ENCODE measurements at places on chromosomes 7 and 10. TPM values are rescaled to one million over a fixed set of nuclear protein-coding genes. Genes with fewer than 3 reads are reported as not detected.

OR6V1 gene
- not detected for total RNA-seq

CYP2E1 gene
- total RNA-seq: 8.1 TPM

PSD gene
- 10.9 TPM for total RNA-seq

PNPLA8 gene
- total RNA-seq: 27.3 TPM

GRCh38 chr10:7302930-7303557, 107.8 kb downstream of the SFMBT2 start:
- H3K36me3 ChIP-seq: no peaks in the 10 kb centered on the region
- H3K4me1 ChIP-seq: no peaks in the 10 kb centered on the region
- no peaks in the 10 kb centered on the region for H3K27me3 ChIP-seq
- H3K27ac ChIP-seq: no peak overlapping the region
- no peak for DNase-seq
- H3K4me3 ChIP-seq: no peak overlapping the region

DNA sequence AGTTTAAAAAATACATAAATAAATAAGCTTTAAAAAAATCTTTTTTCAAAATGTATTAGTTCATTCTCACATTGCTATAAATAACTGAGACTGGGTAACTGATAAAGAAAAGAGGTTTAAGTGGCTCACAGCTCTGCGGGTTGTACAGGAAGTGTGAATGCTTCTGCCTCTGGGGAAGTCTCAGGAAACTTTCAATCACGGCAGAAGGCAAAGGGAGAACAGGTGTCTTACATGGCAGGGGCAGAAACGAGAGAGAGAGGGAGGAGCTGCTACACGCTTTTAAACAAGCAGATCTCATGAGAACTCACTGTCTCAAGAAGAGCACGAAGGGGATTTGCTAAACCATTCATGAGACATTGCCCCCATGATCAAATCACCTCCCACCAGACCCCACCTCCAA, 114.6 kb downstream of the DNAJC1 start:
- H3K36me3 ChIP-seq: no peaks in the 10 kb centered on the region
- H3K4me3 ChIP-seq: no peak overlapping the region
- H3K27me3 ChIP-seq: no peaks in the 10 kb centered on the region
- DNase-seq: no peak

GRCh38 chr7:135879233-135879632, 97.9 kb downstream of the MTPN start:
- DNase-seq: no peak
- no peak overlapping the region for H3K27ac ChIP-seq
- no peaks in the 10 kb centered on the region for H3K4me1 ChIP-seq
- no peaks in the 10 kb centered on the region for H3K27me3 ChIP-seq
- H3K36me3 ChIP-seq: no peaks in the 10 kb centered on the region

DNA sequence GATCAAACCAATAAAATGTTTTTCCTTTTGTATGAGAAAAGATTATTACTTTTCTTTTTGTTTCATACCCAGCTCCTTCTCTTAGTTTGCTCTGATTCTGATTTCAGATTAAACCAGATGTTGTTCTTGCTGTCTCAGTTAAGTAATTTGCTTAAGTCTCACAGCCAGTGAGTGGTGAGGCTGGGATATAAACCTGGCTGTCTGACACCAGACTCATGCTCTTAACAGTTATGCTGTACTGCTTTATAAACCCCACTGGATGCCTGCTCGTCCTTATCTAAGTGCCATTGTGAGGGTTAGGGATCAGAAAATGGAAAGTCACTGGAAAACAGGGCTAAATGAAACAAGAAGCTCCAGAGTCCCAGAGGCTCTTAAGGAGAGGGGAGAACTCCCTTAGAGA, 24.3 kb downstream of the GARS1 start:
- no peaks in the 10 kb centered on the region for H3K27me3 ChIP-seq
- H3K4me1 ChIP-seq: no peaks in the 10 kb centered on the region
- H3K27ac ChIP-seq: no peak overlapping the region
- no peaks in the 10 kb centered on the region for H3K36me3 ChIP-seq
- H3K4me3 ChIP-seq: no peak overlapping the region

DNA sequence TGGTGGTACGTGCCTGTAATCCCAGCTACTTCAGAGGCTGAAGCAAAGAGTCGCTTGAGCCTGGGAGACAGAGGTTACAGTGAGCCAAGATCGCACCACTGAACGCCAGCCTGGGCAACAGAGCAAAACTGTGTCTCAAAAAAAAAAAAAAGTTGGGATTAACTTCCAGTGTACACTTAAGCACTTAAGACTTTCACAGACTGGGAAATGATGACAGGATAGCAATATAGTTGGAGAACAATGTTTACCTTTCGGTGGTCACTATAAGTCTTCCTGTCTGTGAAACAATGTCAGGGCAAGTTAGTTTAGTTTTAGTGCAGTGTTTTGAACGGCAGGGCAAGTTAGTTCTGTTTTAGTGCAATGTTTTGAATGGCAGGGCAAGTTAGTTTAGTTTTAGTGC, 130.2 kb downstream of the TPST1 start:
- H3K27ac ChIP-seq: no peak overlapping the region
- no peak overlapping the region for H3K4me3 ChIP-seq
- H3K36me3 ChIP-seq: no peaks in the 10 kb centered on the region
- no peaks in the 10 kb centered on the region for H3K27me3 ChIP-seq
- H3K4me1 ChIP-seq: no peaks in the 10 kb centered on the region

GRCh38 chr10:63769367-63769766, 248.2 kb downstream of the REEP3 start:
- H3K27ac ChIP-seq: no peak overlapping the region
- H3K4me1 ChIP-seq: no peaks in the 10 kb centered on the region
- no peaks in the 10 kb centered on the region for H3K36me3 ChIP-seq

GRCh38 chr10:52818019-52818418, 45.4 kb upstream of the MBL2 start:
- no peak for DNase-seq
- no peak overlapping the region for H3K4me3 ChIP-seq
- H3K36me3 ChIP-seq: no peaks in the 10 kb centered on the region
- H3K4me1 ChIP-seq: no peaks in the 10 kb centered on the region

DNA sequence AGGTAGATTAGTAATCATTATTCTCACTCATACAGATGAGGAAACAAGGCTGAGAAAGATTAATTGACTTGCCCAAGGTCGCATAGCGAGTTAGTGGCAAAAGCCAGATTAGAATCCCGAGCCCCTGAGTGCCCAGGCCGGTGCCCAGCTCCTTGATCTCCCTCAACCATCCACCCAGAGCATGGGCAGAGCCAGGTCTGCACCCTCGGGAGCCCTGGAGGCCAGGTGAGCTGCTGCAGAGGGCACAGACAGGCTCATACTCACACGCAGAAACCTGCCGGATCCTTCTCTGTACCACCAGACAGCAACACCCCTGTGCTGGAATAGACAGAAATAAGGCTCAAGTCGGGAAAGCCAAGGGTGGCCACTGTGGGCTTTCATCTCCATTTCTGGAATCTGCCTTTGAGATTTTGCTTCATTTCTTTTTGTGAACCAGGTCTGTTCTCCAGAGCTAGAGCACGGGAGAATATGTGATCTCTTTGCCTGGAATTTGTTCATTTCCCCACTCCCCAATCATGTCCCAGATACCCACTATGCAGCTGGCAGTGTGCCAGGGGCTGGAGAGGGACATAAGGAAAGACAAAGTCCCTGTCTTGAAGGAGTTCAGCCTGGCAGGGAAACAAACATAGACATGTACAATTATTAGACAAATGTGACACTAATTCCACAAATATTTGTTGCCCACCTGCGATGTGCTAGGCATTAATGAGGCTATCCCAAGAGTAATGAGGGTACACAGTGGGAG, 5.5 kb downstream of the AFAP1L2 start:
- no peaks in the 10 kb centered on the region for H3K36me3 ChIP-seq
- DNase-seq: no peak
- H3K4me1 ChIP-seq: no peaks in the 10 kb centered on the region
- H3K27ac ChIP-seq: peak overlapping the region; percentile 6

- H3K27ac ChIP-seq: no peak overlapping the region
- H3K27me3 ChIP-seq: no peaks in the 10 kb centered on the region
- no peaks in the 10 kb centered on the region for H3K36me3 ChIP-seq
- no peak for DNase-seq
- H3K4me1 ChIP-seq: no peaks in the 10 kb centered on the region
These were observed 136.4 kb downstream of the WNT2 start for GRCh38 chr7:117186218-117187010.

GRCh38 chr7:27189295-27189996, 4.4 kb upstream of the HOXA11 start:
- H3K4me1 ChIP-seq: peaks cover 16% of the 10 kb centered on the region
- no peaks in the 10 kb centered on the region for H3K36me3 ChIP-seq
- DNase-seq: peak; percentile 71
- H3K27me3 ChIP-seq: no peaks in the 10 kb centered on the region
- peak overlapping the region; percentile 90 for H3K4me3 ChIP-seq

- H3K27me3 ChIP-seq: no peaks in the 10 kb centered on the region
- no peak for DNase-seq
- no peak overlapping the region for H3K27ac ChIP-seq
- no peaks in the 10 kb centered on the region for H3K36me3 ChIP-seq
- no peaks in the 10 kb centered on the region for H3K4me1 ChIP-seq
- no peak overlapping the region for H3K4me3 ChIP-seq
These were observed 255.5 kb upstream of the C7orf33 start for GRCh38 chr7:148334959-148335577.

DNA sequence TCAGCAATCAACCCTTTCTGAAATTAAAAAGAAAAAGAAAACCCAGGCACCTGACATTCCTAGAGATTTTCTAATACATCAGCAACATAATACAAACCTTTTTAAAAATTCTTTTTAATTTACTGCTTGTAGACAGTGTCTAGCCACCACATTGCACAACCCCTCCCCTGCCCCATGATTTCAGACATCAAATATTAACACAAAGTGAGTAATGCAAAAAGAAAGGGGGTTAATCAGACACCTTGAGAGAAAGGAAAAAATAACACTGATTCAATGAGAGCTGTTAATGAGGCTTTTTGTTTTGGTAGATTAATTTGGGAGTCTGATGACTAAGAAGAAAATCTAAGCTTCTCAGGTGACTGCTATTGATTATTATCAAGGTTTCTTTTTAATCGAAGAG, 55.3 kb downstream of the SLC25A13 start:
- no peaks in the 10 kb centered on the region for H3K27me3 ChIP-seq
- H3K4me3 ChIP-seq: no peak overlapping the region
- no peaks in the 10 kb centered on the region for H3K36me3 ChIP-seq

DNA sequence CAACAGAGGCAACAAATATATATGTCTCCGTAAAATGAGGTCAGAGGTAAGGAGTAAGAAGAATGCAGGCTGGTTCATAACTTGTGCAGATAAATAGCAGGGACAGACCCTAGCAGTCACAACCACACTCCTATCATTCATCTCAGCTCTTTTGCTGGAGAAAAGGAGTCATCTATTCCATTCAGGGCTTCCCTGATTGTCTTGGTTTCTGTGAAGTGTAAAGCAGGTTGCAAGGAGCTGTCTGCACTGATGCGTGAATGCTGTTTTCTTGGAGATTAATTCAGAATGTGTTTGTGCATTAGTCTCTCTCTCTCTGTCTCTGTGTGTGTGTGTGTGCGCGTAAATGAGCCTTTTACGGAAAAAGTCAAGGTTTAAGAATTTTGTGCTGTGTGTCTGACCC, 643.3 kb upstream of the SORCS1 start:
- no peak for DNase-seq
- no peak overlapping the region for H3K27ac ChIP-seq
- H3K36me3 ChIP-seq: no peaks in the 10 kb centered on the region
- H3K27me3 ChIP-seq: no peaks in the 10 kb centered on the region
- H3K4me3 ChIP-seq: no peak overlapping the region

DNA sequence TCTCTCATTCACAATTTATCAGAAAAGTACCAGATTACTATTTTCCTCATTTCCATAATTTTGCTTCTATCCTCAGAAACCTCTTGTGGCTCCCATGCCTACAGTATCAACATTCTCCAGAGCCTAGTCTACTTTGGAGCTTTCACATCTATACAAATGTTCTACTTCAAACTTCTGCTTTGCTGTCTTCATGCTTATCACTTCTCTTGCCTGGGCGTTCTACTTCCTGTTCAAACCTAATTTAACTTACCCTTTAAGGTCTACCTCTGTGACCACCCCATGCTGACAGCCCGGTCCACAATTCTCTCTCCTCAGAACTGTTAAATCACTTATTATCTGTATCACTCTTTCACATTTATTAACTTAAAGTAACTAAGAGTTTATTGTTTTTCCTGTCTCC, 6.1 kb upstream of the PTPN12 start:
- no peaks in the 10 kb centered on the region for H3K27me3 ChIP-seq
- no peaks in the 10 kb centered on the region for H3K4me1 ChIP-seq
- no peak overlapping the region for H3K4me3 ChIP-seq

DNA sequence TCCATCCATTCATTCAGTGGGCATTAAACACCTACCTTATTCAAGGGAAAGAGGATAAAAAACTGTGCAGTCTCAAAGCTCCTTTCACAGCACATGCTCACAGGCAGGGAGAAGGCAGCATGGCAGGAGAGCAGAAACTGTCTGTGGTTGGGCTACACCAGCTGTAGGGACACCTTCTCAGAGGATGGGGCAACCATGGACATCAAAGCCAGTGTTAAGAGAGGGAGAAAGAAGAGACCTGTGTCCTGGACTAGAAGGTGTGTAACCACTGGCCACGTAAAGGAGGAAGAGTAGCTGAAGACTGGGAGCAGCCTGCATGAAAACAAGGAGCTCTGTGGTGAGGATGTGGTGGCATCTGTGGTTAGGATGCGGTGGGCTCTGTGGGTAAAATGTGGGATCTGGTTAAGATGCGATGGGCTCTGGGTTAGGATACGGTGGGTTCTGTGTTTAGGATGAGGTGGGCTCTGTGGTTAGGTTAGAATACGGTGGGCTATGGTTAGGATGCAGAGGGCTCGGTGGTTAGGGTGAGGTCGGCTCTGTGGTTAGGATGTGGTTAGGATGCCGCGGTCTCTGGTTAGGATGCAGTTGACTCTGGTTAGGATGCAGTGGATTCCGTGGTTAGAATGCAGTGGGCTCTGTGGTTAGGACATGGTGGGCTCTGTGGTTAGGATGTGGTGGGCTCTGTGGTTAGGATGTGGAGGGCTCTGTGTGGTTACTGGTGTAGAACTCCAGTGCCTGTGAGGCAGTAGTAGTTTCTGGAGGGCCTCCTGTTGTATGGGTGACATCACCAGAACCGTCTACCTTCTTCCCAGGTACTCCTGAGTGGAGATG, 197.6 kb downstream of the WDR37 start:
- no peaks in the 10 kb centered on the region for H3K27me3 ChIP-seq
- H3K4me1 ChIP-seq: no peaks in the 10 kb centered on the region
- H3K36me3 ChIP-seq: no peaks in the 10 kb centered on the region
- no peak overlapping the region for H3K4me3 ChIP-seq
- H3K27ac ChIP-seq: no peak overlapping the region

DNA sequence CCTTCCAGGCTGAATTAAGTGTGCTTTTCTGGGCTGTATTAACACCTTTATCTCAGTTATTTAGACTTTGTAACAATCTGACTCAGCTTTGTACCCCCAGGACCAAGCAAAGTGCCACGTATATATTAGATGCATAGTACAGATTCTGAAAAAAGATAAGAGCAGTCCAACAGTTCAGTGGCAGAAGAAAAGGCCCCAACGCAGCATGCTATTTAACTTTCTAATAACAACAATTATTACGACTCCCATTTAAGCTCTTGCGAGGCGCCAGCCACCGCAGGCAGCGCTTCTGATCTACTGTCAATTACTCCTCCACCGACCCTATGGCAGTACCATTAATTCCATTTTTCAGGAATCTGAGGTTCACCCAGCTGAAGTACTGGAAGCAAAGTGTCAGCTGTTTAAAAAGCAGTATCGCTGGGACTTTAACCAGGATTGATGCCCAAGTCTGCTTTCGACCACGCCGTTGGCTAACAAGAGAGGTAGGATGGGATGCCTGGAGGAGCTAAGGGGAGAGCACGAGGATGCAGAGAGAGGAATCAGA, 638 bp downstream of the LIPA start:
- H3K4me3 ChIP-seq: peak overlapping the region; percentile 80
- H3K27me3 ChIP-seq: no peaks in the 10 kb centered on the region
- no peak for DNase-seq
- H3K36me3 ChIP-seq: no peaks in the 10 kb centered on the region
- H3K27ac ChIP-seq: peak overlapping the region; percentile 66
